ENCODE measurements at places on chromosomes 2 and 18. TPM values are rescaled to one million over a fixed set of nuclear protein-coding genes. Genes with fewer than 3 reads are reported as not detected.
A peak's percentile ranks its signal among the peaks of the same experiment; 100 is the strongest.

Gene NT5DC4
- total RNA-seq, result not detected

DNA sequence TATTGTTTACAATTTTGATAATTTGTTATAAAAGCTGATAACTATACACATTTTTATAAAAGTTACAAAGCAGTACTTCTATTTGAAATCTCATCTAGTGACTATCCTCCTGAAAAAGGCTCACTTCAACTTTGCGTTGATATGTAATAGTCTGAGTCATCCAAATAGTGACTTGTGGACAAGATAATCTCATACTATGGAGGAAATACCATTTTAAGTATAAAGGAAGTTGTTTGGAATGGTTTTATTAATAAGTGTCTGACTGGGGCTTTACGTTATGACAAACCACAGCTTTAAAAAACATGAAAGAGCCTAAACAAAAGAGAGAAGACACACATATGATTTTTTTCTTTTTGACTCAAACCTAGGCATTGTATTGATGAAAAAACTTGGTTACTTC, 272.3 kb upstream of the COL3A1 start:
- peak; percentile 15 for DNase-seq

DNA sequence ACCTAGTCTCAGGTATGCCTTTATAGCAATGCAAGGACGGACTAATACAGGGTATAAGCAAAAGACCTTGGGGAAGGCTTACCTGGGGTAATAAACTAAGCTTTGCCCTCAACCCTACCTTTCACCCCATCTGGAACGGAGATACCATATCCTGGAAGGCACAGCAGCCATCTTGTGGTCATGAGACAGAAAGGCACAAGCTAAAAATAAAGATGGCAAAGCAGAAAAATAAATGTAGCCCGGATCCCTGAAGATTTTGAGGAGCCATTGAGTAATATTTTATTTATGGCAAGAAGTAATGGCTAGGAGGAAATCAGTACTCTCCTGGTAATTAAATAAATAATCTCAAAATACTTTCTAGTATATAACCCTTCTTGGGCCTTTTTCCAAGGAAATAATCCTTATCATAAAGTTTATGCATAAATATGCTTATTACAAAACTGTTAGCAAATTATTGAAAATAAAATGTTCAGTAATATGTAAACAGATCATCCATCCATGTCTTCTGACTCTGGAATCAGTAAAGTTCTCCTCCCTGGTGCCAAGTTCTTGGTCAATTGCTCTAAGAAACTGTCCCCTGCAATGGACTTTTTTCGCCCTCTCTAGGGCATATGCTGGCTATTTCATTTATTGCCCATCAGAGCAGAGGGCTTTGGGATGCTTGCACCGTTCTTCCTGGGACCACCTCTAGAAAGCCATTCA, 198.7 kb downstream of the SPP2 start:
- no peak for DNase-seq

GRCh38 chr2:101827246-101827645, 129.7 kb downstream of the MAP4K4 start:
- no peak for DNase-seq

Gene SEPTIN10
- total RNA-seq, result 63.9 TPM

DNA sequence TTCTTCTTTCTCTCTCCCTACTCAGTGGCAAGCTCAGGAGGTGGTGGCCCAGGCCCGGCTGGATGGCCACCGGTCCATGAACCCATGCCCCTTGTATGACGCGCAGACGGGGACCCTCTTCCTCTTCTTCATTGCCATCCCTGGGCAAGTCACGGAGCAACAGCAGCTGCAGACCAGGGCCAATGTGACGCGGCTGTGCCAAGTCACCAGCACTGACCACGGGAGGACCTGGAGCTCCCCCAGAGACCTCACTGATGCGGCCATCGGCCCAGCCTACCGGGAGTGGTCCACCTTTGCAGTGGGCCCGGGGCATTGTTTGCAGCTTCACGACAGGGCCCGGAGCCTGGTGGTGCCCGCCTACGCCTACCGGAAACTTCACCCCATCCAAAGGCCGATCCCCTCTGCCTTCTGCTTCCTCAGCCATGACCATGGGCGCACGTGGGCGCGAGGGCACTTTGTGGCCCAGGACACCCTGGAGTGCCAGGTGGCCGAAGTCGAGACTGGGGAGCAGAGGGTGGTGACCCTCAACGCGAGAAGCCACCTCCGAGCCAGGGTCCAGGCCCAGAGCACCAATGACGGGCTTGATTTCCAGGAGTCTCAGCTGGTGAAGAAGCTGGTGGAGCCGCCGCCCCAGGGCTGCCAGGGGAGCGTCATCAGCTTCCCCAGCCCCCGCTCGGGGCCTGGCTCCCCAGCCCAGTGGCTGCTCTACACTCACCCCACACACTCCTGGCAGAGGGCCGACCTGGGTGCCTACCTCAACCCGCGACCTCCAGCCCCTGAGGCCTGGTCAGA, 1.8 kb downstream of the NEU2 start:
- no peak for DNase-seq

Gene FIGN
- total RNA-seq, result under 0.01 TPM

DNA sequence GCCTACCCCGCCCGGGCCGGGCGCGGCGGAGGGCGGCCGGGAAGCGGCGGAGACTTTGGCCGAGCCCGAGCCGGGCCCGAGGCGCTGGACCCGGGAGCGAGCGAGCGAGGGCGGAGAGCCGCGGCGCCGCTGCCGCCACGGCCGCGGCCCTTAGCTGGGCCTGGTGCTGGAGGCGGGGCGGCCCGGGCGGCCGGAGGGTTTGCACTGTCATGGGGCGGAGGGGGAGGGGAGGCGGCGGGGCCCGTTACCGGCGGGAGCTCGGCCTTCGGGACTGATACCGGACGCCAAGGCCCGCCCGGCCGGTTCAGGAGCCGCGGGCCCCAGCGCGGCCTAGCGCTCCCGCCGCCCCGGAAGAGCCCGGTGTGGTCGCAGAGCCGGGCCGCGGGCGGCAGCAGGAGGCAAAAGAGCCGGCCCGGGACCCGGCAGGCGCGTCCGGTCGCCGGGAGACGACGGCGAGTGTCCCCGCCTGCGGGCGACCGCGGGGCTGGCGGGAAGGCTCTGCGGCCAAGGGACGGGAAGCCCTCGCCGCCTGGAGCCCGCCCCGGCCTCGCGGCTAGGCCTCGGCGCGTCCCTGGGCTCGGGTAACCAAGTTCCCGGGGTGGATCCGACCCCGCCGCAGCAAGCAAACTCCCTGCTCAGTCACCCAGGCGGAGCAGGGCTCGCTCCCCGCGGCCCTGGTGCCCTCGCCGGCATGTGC, 697 bp downstream of the KCMF1 start:
- DNase-seq, result peak; percentile 58

- peak; percentile 71 for DNase-seq
Measured at GRCh38 chr2:55159037-55159651, 72.9 kb downstream of the CLHC1 start.

DNA sequence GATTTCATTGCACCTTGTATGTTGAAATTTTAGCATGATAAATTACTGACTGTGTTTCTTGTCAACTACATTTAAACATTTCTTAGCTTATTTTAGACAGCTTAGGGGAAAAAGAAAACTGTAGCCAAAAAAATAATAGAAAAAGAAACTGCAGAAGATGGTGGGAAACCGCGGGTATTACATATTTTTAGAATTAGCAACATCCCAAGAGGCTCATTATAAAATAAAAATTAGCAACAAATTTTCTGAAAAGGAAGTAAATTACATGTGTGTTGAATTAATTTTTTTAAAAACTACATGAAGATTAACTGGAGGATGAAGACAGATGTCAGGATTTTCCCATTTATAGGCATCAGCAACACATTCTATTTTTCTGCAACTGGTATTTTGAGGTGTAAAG, 4.3 kb downstream of the PELI1 start:
- no peak for DNase-seq

Gene TMEM182
- total RNA-seq, result 0.44 TPM

DNA sequence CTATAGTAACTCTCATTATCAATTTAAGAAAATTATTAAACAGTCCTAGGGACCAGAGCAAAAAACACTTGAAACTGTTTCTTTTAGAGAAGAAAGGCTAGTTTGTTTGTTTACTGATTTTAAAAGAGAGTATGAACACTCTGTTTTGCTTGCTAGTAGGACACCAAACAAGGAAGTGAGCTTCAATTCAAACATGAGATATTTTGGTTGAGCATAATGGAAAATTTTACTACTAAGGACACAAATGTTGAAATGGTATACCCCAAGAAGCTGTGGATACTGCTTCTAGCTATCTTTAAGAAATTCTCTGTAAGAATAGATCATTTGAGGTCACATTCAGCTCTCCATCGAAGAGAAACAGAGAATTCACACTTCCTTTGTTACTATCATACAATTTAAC, 216.3 kb upstream of the SMAD7 start:
- DNase-seq, result no peak

Gene TXNL4A
- total RNA-seq, result 34.7 TPM

Gene LPIN1
- 12.2 TPM for total RNA-seq

DNA sequence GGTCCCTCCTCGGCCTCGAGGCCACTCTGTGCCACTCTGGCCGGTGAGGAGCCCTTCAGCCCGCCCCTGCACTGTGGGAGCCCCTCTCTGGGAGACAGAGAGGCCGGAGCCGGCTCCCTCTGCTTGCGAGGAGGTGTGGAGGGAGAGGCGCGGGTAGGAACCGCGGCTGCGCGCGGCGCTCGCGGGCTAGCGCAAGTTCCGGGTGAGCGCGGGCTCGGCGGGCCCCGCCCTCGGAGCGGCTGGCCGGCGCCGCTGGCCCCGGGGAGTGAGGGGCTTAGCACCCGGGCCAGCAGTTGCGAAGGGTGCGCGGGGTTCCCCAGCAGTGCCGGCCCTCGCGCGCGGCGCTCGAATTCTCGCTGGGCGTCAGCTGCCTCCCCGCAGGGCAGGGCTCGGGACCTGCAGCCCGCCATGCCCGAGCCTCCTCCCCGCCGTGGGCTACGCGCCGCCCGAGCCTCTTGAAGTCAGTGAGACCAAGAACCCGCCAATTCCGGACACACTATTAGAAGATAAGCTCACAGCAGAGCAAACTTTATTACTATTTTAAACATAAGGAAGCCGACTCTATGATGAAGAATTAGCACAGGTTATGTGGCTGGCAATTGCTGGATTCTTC, 825.8 kb upstream of the FANCL start:
- no peak for DNase-seq

DNA sequence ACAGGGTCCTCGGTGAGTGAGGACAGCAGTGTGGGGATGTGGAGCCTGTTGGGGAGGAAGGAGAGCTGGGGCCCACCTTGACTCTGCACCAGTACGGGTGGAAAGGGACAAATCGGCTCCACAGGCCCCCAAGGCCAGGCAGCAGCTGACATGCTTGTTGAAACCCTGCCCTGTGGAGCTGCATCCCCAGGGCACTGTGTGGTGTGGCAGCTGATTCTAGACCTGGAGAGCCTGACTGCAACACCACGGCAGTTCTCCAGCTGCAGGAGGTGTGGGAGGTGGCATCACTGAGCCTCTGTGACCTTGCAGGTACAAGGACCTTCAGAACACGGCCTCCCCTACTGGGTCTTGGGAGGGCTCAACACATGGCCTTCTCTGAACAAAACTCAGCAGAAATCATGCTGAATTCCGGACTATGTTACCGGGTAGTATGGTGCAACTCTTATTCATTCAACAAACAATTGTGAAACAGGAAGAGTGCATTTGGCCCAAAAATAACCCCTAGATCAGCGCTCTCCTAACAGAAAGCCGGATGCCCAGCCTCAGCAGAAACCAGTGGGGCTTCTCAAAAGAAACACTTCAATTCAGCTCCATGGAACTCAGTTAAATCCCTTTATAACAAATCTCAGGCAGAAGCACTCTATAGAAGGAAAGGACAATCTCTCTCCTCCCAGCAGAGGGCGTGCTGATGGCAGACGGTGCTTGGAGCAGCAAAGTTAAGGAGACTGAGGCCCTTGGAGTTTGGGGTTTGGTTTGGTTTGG, 104.4 kb upstream of the SALL3 start:
- peak; percentile 31 for DNase-seq

Gene GRHL1
- 0.40 TPM for total RNA-seq

DNA sequence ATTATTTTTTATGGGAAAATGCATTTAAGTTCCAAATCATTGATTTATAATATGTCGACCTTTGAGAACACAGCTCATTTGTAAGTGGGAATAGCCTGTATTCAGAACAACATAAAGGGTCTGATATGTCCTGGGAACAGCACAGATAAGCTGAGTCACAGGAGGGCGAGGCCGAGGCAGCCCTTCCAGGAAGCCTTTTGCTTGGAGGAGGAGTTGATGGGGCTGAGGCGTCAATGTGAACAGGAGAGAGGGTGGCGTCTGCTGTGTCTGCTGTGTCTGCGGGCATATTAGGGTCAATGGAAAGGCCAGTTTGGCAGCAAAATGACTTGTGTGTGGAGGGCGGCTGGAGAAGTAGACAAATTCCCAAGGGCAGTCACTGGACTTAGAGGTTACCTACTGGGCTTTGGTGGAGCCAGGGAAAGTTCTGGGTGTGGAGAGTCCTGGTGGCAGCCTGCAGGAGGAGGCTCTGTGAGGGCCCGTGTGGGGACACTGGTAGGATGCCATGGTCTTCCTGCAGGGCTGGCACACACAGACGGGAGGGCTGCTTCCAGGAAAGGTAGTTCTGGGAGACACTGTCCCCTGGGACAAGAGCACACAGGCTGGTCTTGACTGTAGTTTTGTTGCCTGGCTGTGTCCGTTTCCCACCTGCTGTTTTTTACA, 128.1 kb downstream of the GLI2 start:
- DNase-seq, result no peak

- no peak for DNase-seq
Measured at GRCh38 chr2:157258520-157259326, 1.2 kb downstream of the GALNT5 start.

Gene UGT1A9
- not detected for total RNA-seq

Gene ZEB2
- 0.60 TPM for total RNA-seq

GRCh38 chr2:105175231-105175630, 66.3 kb upstream of the GPR45 start:
- no peak for DNase-seq

GRCh38 chr2:15772086-15772595, 168.2 kb upstream of the MYCN start:
- no peak for DNase-seq

DNA sequence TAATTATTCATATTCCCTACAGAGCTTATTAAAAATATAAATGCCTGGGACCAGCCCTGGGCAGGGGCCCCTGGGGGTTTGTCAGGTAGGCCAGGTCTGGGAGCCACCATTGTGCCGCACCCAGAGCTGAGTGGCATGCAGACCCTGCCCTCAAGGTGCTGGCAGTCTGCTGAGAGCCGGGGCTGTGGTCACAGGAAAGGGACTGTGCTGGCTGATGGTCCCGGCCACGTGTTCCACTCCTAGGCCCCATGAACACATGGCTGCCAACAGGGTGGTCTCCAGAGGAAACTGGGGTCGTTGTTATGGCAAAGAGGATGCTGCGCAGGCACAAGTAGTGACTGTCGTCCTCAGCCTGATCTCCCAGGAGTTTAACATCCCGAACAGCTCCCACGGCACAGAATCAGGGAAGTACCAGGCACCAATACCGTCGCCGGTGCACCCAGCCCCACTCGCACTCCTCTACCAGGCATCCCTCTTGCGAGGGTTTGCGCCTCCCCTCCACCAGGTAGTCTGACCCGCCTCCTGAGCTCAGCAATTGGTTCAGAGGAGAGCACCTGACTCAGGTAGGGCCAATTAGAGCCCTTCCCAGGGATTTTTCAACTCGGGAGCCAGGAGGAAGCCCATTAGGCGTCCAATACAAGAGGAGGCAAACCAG, 39.2 kb upstream of the BIN1 start:
- DNase-seq, result no peak

GRCh38 chr18:3447895-3448837, 1.8 kb upstream of the TGIF1 start:
- peak; percentile 95 for DNase-seq

Gene HTR2B
- total RNA-seq, result 3.0 TPM

GRCh38 chr2:34123996-34124785, 525.1 kb upstream of the FAM98A start:
- DNase-seq, result no peak

All from lung microvascular endothelial cell (primary cell).